ENCODE measurements at places on chromosomes 4 and X. TPM values are rescaled to one million over a fixed set of nuclear protein-coding genes. Genes with fewer than 3 reads are reported as not detected.

The ATP2B3 gene
- 0.12 TPM for polyA plus RNA-seq

The KLF3 gene
- 8.7 TPM for polyA plus RNA-seq

The TENM3 gene
- 2.2 TPM for polyA plus RNA-seq

The CSTF2 gene
- polyA plus RNA-seq = 1.6 TPM

The SRPX gene
- polyA plus RNA-seq = 12.8 TPM

DNA sequence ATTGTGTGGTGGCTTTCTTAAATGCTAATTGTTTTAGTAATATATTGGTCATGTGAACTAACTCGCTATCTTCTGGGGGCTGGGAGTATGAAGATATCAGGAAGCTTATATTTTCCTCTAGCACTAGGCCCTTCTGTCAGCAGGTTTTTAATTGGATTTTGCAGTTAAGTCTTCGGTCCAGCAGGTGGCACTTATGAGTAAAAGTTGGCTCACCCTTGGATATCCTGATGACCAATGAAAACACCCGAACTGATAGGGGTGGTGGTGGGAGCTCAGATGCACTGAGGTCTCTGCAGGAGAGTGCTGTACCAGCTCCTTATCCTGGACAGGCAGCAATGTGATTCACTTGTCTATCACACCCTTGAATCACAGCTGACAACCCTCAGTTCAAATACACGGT is 1365.8 kb upstream of the DIAPH2 start:
- no peak for DNase-seq

GRCh38 chrX:56928546-56928945 is 66.8 kb downstream of the SPIN3 start:
- no peak for DNase-seq

- no peak for DNase-seq
These were observed 8.0 kb downstream of the BGN start for GRCh38 chrX:153502796-153503195.

GRCh38 chrX:150856101-150856500 is 42.4 kb downstream of the CD99L2 start:
- no peak for DNase-seq

DNA sequence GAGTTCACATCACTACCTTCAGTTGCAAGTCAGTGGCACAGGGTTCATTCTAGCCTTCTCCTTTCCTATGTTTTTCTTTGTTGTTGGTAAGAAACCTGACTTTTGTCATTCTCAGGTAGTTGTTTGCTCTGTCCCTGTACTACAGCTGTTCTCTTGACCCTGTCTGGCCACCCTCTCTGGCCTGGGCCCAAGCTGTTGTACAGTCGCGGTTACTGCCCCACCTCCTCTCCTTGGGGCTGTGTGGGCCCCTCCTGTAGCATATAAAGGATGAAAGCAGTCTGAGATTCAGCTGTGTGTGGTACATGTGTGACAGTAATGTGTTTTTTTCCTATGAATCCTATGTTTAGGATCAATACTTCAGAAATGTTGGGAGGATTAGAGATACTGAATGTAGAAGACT is 12.5 kb downstream of the MOB1B start:
- DNase-seq = no peak

DNA sequence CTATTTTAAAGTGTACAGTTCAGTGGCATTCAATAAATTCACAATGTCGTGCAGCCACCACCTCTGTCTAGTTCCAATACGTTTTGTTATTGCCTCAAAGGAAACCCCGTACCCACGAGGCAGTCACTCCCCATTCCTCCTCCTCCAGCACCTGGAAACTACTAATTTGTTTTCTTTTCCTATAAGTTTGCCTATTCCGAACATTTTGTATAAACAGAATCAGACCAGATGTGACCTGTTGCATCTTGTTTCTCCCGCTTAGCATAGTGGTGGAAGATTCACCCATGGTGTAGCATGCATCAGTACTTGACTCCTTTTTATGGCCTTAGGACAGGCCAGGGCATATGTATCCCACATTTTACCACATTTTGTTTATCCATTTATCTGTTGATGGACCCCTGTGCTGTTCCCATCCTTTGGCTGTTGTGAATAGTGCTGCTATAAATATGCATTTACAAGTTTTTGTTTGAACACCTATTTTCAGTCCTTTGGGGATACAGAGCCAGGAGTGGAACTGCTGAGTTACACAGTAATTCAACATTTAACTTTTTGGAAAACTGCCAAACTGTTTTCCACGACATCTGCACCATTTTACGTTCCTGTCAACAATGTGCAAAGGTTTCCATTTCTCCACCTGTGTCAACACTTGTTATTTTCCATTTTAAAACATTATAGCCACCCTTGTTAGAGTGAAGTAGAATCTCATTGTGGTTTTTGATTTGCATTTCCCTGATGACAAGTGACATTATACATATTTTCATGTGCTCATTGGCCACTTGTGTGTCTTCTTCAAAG is 57.8 kb upstream of the STX18 start:
- no peak for DNase-seq

- DNase-seq = no peak
These were observed 70.7 kb downstream of the RTL5 start for GRCh38 chrX:72060921-72061490.

DNA sequence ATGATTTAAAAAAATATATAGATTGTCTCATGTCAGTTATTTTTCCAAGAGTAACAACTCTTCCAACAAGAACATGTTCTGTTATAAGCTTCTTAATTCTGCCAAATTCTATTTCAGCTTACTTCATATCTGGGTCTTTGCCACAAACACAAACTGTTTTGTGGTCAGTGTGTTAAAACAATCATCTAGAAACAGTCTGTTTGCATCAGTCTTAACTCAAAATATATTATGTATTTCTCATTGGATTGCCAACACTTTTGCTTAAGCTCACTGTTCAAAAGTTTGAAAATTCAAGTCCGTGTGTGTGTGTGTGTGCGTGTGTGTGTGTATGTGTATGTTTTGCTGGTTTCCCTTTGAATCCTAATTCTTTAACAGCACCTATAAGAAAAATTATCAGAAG is 752.3 kb upstream of the NDST4 start:
- DNase-seq = no peak

DNA sequence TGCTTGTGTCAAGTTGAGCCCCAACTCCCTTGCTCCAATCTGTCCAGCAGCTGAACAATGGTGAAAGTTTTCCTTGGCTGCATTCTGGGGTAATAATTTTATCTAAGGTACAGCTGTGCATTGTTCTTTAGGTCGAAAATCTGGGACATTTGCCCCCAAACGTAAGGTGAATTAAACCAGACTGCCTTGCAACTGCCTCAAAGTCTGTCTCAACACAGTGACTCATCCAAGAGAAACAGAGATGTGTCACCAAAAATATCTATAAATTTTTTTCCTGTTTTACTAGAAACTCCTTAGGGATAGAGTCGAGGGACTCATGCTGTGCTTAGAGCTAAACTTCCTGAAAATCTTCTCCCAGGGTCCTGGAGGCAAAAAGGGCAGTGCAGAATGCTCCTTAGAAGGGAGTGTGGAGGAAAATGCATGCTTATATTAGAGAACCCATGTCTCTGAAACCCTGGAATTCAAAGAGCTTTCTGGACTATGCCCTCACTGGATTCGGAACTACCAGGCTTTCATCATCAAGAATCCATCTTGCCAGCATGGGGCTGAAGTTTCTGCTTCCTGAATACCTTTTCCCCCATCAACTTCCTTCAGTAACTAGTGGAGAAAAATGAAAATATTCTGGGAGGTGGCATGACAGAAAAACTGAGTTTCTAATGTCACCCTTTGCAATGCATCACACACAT is 115.7 kb downstream of the PALLD start:
- no peak for DNase-seq

DNA sequence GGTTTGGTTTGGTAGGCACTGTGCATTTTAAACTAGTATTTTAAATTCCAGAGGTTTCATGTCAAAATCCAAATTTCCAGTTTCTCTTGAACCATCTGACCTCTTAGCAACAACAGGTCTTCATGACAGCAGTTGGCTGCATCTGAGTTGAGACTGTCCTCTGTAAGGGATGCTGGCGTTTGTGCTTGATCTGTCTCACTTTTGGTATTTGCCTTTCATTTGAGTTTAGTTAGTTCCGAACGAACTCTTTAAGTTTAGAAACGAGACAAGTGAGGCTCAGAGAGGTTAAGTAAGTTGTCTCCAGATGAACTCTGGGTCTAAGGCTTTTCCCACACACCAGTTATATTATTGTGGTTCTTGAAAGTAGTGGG is 29.1 kb downstream of the SPARCL1 start:
- DNase-seq = no peak
